ENCODE measurements at places on chromosomes 6 and 20. TPM values are rescaled to one million over a fixed set of nuclear protein-coding genes. Genes with fewer than 3 reads are reported as not detected.

HLA-DOA gene
- 1.8 TPM for total RNA-seq

HTR1E gene
- total RNA-seq, result not detected

R3HDML gene
- total RNA-seq, result not detected

GSTA3 gene
- not detected for total RNA-seq

FNDC11 gene
- total RNA-seq, result 0.10 TPM

PI16 gene
- total RNA-seq, result 1.7 TPM

All from activated naive CD4-positive, alpha-beta T cell treated with anti-CD3 and anti-CD28 coated beads, Interleukin-2, amount 50 U/mL, for 72 hours (primary cell).